ENCODE measurements at places on chromosomes 1 and 21.

DNA sequence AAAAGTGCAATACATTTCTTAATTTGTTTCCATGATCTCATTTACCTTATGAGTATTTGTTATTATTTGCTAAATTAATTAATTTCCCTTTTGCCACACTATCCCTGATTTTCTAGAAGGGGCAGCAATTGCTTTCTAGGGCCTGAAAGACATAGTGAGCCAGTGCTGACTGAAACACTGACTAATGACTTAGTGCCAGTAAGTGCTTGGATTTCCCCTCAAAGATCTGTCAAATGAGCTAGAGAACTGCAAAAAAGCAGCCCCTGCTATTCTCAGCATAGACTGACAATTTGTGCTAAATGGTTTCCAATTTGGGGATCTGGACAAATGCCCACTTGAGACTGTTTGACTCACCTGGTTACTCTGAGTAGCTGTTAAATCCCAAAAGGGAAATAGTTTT is 35.6 kb upstream of the USH2A start:
- no peak for DNase-seq

- no peak for DNase-seq
These were observed 38.9 kb downstream of the ZC3H11B start for GRCh38 chr1:219573960-219574359.

DNA sequence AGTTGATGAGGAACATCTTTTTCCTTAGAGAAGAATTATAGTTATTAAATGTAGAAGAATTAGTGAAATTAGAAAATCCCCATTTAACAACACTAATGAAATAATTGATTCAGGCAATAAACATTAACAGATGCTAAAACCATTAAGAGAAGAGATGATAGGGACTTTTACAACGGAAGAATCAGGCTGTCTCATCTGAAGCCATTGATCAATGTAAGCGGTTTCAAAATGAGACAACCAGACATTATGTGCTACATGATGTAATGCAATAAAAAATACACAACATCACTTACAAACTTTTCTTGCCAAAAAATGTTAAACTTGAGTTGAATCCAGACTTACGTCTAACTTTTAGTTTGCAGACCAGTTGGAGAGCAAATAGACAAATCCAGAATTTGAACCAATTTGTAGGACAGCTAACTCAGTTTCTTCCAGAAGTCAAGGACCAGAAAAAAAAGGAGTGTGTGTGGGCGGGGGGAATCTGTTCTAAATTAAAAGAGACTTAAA is 165.4 kb upstream of the DPT start:
- no peak for DNase-seq

DNA sequence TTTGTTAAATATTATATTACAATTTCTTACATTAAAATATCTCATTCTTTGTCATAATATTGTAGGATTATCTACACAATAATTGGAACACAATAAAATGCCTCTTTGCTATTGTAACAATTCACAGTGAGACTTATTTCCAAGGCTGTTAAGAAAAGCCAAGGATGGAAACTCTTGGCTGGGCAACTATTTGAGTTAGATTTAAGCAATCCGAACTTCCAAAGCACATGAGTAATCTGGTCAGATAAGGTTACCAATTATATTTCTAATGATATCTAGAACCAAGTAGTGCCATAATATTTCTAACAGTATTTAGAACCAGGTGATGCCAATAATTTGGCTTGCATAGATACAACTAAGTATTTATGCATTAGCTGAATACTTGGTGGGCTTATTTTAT is 154.7 kb upstream of the KCNK2 start:
- no peak for DNase-seq

- no peak for DNase-seq
These were observed 22.5 kb upstream of the IKBKE start for GRCh38 chr1:206447792-206448191.

GRCh38 chr1:248373761-248374160 is 1.8 kb upstream of the OR2T6 start:
- DNase-seq = no peak

DNA sequence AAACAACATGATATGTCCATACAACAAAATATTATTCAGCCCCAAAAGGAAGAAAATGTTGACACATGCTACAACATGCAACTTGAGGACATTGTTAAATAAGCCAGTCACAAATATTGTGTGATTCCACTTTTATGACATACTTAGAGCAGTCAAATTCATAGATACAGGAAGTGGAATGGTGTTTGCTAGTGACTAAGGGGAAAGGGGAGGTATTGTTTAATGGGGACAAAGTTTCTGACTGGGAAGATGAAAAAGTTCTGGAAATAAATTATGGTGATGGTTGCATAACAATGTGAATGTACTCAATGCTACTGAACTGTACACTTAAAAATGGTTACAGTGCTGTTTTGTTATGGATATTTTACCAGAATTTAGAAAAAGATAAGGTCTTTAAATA is 77.7 kb downstream of the RHOU start:
- DNase-seq = no peak

GRCh38 chr1:86461482-86461881 is 7.2 kb upstream of the CLCA1 start:
- DNase-seq = no peak

DNA sequence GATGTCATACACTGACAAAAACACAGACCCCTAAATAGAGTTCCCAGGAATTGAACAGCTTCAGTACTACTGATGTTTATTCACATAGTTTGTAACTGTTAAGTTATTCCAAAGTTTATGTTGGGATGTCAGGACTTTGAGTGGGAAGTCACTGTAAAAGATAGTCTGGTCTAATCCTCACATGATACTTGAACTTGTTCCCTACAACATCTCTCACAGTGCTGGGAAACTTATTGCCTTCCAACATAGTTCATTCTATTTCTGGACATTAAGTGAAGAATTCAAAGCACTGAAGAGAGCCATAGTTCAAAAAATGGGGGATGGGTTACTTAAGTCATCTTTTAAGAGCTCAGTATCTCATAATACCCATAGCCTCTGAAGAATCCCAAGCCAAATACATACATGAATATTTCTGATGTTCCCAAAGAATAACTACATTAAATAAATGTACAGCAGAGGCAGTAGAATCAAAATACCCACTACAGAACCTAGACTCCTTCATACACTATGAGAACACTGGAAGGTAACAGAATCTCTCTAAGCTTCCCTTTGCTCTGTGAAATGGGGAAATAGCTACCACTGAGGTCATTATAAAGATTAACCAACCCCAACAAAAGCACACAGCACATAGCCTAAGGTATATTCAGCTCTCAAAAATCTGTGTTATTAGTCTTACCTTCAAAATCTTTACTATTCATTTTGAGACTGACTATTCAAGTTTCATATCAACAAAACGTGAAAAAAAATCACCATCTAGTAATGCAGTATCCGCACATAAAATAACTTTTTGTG is 81.4 kb downstream of the ESRRG start:
- DNase-seq = no peak

GRCh38 chr1:115141145-115141454 is 51.8 kb upstream of the TSPAN2 start:
- DNase-seq = no peak

- DNase-seq = peak; percentile 89
These were observed at the start of gene FUCA1 for GRCh38 chr1:23867895-23868556. FUCA1 (minus strand) TSS chr1:23868290; CDS start chr1:23868286, 4 bp downstream.

GRCh38 chr1:245432228-245432875 is 277.6 kb downstream of the KIF26B start:
- no peak for DNase-seq

DNA sequence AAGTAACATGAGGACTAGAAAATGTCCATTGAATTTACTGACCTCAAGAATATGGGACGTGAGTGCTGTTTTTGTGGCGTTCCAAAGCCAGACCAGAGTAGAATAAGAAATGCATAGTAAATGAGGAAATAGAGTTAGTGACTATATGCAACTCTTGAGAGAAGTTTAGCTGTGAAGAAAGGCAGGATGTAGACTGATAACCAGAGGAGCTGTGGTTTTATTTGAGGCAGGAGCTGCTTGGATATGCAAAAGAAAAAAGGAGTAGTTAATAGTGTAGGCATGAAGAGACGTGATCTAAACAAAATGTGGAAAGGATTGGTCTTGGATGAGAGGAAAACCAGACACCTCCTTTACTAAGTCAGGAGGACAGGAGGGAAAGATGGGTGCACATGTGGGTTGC is 28.2 kb downstream of the DNAH14 start:
- DNase-seq = no peak

- DNase-seq = no peak
These were observed 9.8 kb downstream of the BARHL2 start for GRCh38 chr1:90707363-90707710.
